ENCODE measurements at places on chromosomes 2 and 18.

- DNase-seq, result no peak
These were observed 22.1 kb downstream of the HTR2B start for GRCh38 chr2:231102772-231103171.

DNA sequence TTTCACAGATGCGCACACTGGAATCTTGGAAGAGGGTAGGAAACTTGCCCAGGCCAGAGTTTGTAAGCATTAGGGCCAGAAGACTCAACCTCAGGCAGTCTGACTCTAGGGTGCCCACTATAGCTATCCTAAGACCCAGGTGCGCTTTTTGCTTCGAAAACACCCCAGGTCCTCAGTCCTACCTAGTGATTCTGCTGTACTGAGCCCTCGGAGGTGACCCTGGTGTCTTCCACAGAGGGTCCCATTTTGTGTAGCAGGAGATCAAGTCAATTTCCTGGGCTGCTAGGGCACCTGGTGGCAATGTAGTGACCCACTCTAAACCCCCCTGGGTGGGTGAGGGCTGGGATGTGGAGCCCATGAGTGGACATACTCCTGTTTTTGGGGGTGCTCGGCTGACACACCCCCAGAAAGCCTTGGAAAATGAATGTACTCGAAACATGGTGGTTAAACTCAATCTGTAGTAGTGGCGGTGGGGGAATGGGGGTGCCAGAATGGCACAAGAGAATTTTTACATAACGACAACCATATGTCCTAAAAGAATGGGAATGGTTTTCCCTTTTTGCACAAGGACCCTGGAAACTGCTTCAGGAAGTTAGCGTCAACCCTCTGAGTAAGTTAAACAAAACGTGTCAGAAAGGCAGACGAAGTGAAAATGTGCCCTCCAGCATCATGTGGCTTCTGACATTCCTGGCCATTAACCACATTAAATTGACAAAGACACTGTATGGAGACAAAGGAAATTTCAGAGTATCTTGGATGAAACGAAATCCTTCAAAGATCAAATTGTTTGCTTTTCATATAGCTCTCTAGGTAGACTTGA, 218.0 kb upstream of the COPS8 start:
- no peak for DNase-seq

DNA sequence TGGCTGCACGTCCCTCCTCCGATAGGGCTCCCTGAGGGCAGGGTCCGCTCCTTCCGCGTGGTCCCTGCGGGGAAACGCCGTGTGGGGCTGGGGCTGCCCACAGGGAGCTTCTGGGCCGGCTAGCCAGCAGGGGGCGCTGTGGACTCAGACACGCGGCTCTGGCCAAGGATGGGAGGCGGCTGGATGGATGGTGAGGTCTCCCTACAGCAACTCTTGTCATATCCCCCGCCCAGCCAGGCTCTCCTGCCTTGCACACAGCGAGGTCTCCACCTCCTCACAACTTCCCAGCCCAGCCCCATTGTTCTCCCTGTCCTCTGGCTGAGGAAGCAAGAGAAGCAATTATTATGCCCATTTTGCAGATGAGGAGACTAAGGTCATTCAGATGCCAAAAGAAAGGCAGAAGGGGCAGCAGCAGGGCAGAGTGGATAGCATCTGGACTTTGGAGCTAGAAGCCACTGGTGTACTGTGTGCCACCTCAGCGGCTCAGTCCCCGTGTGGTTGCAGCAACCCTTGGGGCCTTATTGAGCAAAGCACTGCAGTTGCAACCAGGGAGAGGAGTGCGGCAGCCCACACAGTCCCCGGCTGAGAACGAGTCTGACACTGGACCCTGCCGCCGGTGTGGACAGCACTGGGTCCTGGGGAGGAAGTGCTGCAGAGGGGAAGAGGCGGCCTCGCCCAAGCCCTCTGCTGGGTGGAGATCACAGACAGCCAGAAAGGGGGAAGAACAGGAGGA, 99.0 kb downstream of the ZFP36L2 start:
- peak; percentile 97 for DNase-seq

GRCh38 chr2:218238887-218239286, 21.9 kb downstream of the ARPC2 start:
- DNase-seq, result no peak

DNA sequence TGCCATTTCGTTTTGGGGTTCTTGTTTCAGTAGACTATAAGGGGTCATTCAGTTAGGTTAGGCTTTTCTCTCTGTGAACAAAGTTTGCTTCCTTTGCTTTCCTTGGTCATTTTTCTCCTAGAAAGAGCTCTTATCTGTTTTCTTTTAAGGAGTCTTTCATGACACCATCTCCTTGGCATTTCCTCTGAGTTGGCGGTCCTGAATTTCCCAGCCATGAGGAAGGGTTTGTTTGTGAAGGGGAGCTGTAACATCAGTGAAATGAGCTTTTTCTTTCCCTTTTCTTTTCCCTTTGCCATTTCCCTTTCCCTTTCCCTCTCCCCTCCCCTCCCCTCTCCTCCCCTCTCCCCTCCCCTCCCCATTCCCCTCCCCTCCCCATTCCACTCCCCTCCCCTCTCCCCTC, 61.7 kb downstream of the MAP4K4 start:
- no peak for DNase-seq

- DNase-seq, result no peak
These were observed 208.5 kb upstream of the SPOPL start for GRCh38 chr2:138293045-138293444.
